ENCODE measurements at places on chromosomes 5 and 9.

DNA sequence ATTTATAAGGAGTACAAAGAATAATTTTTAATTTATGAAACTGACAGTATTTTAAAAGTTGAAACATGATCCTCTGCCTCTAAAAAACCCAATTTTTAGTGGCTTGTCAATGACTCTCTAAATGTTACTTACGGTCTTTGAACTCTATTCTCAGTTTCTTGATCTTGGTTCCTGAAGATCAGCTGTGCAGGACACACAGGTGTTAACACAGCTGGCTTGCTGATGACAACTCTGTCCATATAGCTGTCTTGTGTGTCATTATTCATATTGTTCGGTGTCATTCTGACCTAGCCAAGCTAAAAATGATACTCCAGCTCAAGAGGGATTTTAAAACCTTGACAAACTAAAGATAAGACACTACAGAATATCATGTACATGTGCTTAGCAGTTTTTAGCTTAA is 314.5 kb downstream of the CCDC171 start:
- H3K4me1 ChIP-seq: no peaks in the 10 kb centered on the region
- no peak for DNase-seq
- H3K4me3 ChIP-seq: no peak overlapping the region
- no peak overlapping the region for H3K27ac ChIP-seq

GRCh38 chr5:153459051-153459743 is 31.3 kb upstream of the GRIA1 start:
- H3K27ac ChIP-seq: no peak overlapping the region
- no peaks in the 10 kb centered on the region for H3K36me3 ChIP-seq
- no peak for DNase-seq
- H3K4me3 ChIP-seq: no peak overlapping the region

DNA sequence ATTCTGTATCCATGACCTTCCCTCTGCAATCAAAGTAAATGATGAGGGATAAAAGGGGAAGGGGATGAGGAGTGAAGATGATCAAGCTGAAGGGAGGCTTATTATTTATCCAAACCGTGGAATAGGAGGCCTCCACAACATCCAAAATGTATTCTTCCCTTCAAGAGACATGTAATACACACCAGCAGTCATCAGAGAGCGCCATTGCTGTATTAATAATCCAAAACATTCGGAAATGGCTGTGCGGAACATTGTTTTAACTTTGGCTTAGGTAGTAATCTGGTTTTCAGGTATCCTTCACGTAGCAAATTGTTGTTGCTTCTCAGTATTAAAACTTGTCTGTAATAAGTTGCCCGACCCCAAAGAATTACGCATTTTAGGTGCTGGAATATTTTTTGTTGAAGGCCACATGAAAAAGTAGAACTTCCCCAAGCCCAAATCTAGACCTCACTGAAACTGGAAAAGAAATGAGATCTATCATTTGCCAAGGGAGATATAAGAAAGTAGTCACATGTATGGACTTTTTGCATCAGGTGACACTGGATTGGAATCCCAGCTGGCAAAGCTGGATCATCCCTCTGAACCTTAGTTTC is 2.6 kb upstream of the BOD1 start:
- H3K27me3 ChIP-seq: no peaks in the 10 kb centered on the region
- H3K4me1 ChIP-seq: peaks cover 24% of the 10 kb centered on the region

DNA sequence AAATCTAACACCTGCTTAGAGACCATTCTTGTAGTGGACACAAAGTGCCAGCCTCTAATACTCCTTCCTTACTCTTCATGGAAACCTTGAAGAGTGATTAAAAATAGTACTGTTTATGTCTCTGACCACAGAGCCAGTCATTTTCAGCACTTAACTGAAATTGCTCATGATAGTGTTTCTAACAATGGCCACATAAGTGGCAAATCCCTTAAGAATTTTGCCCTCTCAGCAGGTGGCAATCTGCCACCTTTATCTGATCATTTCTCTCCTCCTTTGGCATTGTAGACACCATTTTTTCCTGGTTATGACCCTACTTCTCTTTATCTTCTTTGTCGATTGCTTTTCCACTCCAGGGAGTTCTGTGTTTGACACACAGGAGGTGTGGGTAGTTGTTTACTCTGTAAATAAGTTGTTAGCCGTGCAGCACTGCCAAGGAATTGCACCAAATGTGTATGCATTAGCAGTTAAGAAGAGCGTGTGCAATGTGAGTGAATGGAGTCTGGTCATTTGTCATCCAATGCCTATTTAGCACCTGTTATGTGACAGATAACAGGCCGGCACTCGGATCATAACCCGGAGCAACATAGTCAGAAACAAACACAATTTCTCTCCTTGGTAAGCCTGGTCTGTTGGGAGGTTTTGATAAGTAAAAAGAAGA is 36.8 kb upstream of the STARD4 start:
- DNase-seq: no peak
- no peak overlapping the region for H3K4me3 ChIP-seq
- no peak overlapping the region for H3K27ac ChIP-seq
- H3K4me1 ChIP-seq: peaks cover 15% of the 10 kb centered on the region

GRCh38 chr9:122042056-122042455 is 51.1 kb downstream of the TTLL11 start:
- H3K27ac ChIP-seq: no peak overlapping the region
- H3K4me3 ChIP-seq: no peak overlapping the region
- H3K4me1 ChIP-seq: peaks cover 6% of the 10 kb centered on the region
- H3K36me3 ChIP-seq: peaks cover 51% of the 10 kb centered on the region
- H3K27me3 ChIP-seq: no peaks in the 10 kb centered on the region

GRCh38 chr5:95184924-95185323 is 100.0 kb downstream of the MCTP1 start:
- H3K36me3 ChIP-seq: no peaks in the 10 kb centered on the region
- H3K4me1 ChIP-seq: no peaks in the 10 kb centered on the region
- no peak for DNase-seq
- no peak overlapping the region for H3K4me3 ChIP-seq

- H3K27me3 ChIP-seq: peaks cover 38% of the 10 kb centered on the region
- H3K4me1 ChIP-seq: no peaks in the 10 kb centered on the region
- no peak for DNase-seq
- H3K4me3 ChIP-seq: no peak overlapping the region
- H3K27ac ChIP-seq: no peak overlapping the region
Measured at GRCh38 chr9:135085830-135086546, 1.5 kb upstream of the OLFM1 start.

DNA sequence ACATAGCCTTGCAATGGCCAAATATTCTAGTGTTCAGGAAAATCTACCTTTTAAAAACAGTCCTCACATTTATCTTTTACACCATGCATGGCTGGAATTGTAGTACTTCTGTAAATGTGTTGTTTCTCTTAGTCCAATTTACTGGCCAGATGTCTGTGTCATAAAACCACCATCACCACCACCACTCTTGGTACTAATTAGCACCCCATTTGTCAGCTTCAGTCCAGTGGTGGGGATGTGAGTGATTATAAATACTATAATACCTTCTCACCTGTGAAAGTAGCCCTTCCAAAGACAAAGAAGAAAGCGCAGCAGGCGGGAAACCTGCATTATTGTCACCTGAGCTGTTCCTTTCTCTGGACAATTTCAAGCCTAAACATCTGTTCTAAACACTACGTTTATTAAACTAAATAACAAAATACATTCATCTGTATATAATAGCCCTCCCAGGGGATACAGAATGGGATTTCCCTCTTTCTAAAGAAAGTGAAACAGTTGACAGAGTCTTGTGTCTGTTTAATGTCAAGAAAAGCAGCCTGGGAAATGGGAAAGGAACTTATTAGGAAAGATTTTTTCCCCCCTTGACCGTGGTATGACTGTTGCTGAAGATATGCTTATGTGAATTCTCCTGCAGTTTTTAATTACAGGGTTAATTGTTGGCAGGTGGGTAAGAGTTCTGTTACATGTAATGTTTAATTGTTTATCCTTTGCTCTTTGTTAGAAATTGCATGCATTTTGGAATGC is 144.5 kb upstream of the NUDT12 start:
- no peak overlapping the region for H3K27ac ChIP-seq
- DNase-seq: no peak
- H3K36me3 ChIP-seq: no peaks in the 10 kb centered on the region
- H3K4me1 ChIP-seq: no peaks in the 10 kb centered on the region

DNA sequence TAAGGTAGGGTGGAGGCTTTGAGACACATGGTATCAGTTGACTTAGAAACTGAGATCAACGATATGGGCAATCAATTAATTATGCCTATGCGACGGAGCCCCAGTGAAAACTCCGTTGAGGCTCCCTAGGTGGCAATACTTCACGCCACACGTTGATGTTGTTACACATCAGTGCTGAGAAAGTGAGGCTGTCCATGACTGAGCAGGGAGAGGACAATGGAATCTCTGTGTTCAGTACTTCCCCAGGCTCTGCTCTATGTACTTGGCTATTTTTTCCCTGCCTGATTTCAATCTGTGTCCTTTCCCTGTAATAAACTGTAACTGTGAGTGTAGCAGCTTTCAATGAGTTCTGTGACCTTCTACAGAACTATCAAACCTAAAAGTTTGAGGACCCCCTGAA is 211.7 kb downstream of the SNCAIP start:
- H3K27ac ChIP-seq: no peak overlapping the region
- H3K4me1 ChIP-seq: no peaks in the 10 kb centered on the region
- DNase-seq: no peak
- no peaks in the 10 kb centered on the region for H3K36me3 ChIP-seq
- no peak overlapping the region for H3K4me3 ChIP-seq
- no peaks in the 10 kb centered on the region for H3K27me3 ChIP-seq

GRCh38 chr5:11037941-11038340 is 276.9 kb upstream of the DAP start:
- no peak for DNase-seq
- H3K36me3 ChIP-seq: no peaks in the 10 kb centered on the region
- H3K4me1 ChIP-seq: no peaks in the 10 kb centered on the region
- no peak overlapping the region for H3K4me3 ChIP-seq
- H3K27ac ChIP-seq: no peak overlapping the region
- peaks cover 4% of the 10 kb centered on the region for H3K27me3 ChIP-seq

- peaks cover 3% of the 10 kb centered on the region for H3K27me3 ChIP-seq
- DNase-seq: no peak
- H3K27ac ChIP-seq: no peak overlapping the region
- H3K4me1 ChIP-seq: peaks cover 3% of the 10 kb centered on the region
Measured at GRCh38 chr9:126505697-126506346, 107.9 kb upstream of the LMX1B start.

DNA sequence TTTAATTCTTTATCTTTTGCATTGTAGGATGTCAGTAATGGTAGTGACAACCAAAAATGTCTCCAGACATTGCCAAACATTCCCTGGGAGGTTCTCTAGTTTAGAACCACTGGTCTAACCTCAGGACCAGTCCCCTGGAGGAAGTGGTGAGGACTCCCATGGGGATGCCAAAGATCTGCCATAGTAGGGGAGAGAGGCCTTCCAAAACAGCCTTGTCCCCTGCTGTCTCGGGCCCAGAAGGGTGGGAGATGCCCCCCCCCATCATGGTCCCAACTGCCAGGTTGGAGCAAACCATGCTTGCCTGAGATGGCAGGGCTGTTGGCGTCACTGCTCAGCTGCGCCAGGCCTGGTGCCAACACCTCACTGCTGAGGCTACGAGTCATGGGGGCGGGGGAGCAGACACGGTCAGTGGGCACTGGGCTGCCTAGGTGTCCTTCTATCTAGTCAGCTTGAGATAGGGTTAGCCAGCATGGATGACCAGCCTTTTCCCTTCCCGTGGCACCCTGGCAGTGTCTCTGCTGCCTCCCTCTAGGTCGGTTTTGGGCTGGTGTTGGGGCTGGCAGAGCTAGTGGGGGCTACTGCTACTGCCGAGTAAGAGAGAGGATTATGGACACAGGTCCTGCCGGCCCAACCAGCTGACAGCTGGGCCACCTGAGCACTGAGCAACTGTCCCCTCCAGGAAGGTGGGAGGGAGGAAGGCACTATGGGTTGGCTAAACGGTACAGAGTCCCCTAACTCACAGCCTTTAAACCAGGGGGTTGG is 8.3 kb upstream of the CXXC5 start:
- H3K27ac ChIP-seq: no peak overlapping the region
- peaks cover 65% of the 10 kb centered on the region for H3K4me1 ChIP-seq
- H3K4me3 ChIP-seq: no peak overlapping the region
- no peaks in the 10 kb centered on the region for H3K36me3 ChIP-seq
- no peaks in the 10 kb centered on the region for H3K27me3 ChIP-seq

- no peaks in the 10 kb centered on the region for H3K27me3 ChIP-seq
- H3K4me1 ChIP-seq: no peaks in the 10 kb centered on the region
- H3K36me3 ChIP-seq: no peaks in the 10 kb centered on the region
- no peak overlapping the region for H3K27ac ChIP-seq
Measured at GRCh38 chr5:83987513-83988292, 267.0 kb upstream of the HAPLN1 start.

DNA sequence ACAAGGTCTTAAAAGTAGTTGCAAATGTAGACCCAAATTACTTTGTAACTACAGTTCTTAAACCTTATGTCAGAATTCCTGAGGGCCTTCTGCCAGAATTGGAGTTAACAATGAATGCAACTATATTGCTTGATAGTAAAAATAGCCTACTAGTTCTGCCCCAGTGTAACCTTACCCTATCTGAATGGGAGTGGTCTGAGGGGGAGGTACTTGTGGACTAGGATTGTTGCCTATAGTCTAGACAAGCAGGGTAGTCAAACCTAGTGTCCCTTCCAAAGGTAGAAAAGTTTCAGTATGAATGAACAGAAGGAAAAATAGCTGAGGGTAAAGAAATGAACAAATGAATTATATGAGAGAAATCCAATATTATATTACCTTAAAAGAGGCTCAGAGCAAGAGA is 242.2 kb downstream of the PJA2 start:
- no peaks in the 10 kb centered on the region for H3K4me1 ChIP-seq
- H3K27me3 ChIP-seq: no peaks in the 10 kb centered on the region
- no peak overlapping the region for H3K27ac ChIP-seq
- no peak overlapping the region for H3K4me3 ChIP-seq
- H3K36me3 ChIP-seq: no peaks in the 10 kb centered on the region

GRCh38 chr5:157443041-157443549 is 16.9 kb upstream of the NIPAL4 start:
- no peak overlapping the region for H3K4me3 ChIP-seq
- DNase-seq: no peak
- H3K27me3 ChIP-seq: peaks cover 5% of the 10 kb centered on the region
- H3K27ac ChIP-seq: no peak overlapping the region
- no peaks in the 10 kb centered on the region for H3K4me1 ChIP-seq

GRCh38 chr9:33161589-33162132 is 5.5 kb downstream of the B4GALT1 start:
- H3K4me3 ChIP-seq: peak overlapping the region; percentile 83
- H3K27me3 ChIP-seq: no peaks in the 10 kb centered on the region
- DNase-seq: no peak

DNA sequence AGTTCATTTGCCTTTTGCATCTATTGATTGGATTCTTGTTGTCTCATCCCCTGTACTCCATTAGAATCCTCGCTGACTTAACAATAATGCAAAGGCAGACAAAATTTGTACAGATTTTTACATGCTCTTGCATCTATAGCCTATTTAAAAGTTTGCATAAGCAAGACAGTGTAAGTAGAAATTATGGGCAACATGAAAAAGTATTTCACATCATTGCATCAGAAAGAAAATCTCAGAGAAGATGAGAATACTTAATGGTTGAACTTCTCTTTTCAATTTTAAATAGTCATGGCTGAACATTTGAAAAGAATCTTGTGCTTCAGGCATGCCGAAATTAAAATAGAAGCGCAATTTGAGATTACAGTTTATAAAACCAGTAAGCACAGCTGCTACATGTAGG is 226.4 kb downstream of the EFNA5 start:
- no peak for DNase-seq
- H3K4me3 ChIP-seq: no peak overlapping the region
- peaks cover 12% of the 10 kb centered on the region for H3K27me3 ChIP-seq
- H3K4me1 ChIP-seq: no peaks in the 10 kb centered on the region
- H3K36me3 ChIP-seq: no peaks in the 10 kb centered on the region
- H3K27ac ChIP-seq: no peak overlapping the region

Data from naive thymus-derived CD8-positive, alpha-beta T cell (primary cell).